ENCODE measurements at places on chromosomes 6 and 20.

GRCh38 chr6:163721435-163721834 is 306.9 kb downstream of the QKI start:
- DNase-seq, result no peak

DNA sequence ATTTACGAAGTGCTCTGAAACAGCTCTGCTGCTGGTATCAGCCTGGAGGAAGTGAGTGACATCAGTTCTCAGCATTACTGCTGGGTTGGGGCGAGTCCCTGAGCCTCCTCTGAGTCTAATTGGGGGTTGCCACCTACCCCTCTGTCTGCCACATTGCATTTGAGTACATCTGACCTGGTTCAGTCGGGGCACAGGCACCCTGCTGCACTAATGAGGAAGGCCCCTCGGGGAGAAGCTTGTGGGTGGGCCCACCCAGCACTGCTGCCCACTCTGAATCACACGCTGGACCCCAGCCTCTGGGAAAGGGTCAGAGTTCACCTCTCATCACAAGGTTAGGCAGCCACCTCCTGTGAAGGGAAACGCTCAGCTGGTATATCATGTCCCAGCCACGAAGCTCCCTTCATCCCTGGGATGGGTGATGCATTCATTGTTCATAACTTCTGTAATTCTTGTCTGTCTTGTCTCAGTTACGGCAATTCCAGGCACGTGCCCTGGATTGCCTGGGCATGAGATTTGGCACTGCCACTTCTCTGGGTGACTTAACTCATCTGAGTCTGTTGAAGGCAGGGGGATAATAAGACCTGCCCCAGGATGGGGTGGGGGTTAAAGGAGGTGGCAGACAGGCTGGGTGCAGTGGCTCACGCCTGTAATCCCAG is 13.3 kb downstream of the DNMT3B start:
- DNase-seq, result no peak

DNA sequence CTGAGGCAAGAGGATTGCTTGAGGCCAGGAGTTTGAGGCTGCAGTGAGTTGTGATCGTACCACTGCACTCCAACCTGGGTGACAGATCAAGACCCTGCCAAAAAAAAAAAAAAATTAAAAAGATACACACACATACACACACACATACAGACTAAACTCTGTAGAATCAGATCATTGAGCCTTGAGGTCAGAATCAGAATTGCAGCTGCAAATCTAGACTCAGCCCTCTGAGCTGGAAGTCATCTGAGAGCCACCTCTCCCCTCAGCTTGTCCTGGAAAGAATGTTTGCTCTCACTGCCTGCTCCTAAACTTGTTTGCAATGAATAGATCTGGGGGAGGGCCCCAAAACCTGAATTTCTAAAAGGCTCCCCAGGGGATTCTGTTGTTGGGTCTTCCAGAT is 41.4 kb upstream of the ANGPT4 start:
- DNase-seq, result no peak

GRCh38 chr20:11838076-11838636 is 79.5 kb upstream of the BTBD3 start:
- no peak for DNase-seq
